Activated T-helper 2 cell treated with anti-CD3 and anti-CD28 coated beads, Interferon-gamma antibody, Interleukin-2, Interleukin-4, amounts not matched to agents 10 μg/mL and 5 μg/mL and 100 μg/mL, durations not matched to agents 14 hours and 24 hours and 36 hours (primary cell): ENCODE measurements at places on chromosomes 3 and 15.

DNA sequence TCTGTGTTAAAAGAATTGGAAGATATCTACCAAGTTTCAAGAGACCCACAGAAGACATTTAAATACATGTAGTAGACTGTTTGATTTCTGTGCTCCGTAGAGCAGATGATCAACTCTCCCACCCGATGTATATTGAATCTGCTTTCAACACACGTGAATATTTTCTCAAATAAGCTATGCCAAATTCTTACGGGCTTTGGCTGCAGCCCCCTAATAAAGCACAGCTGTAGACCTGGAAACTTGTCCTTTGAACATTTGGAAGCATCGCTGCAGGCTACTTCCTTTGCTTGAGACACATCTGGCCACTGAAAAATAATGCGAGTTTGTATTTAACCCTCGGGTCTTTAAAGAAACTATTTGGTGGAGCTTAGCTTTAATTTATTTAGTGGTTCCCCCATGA, 98.3 kb upstream of the SELENOK start:
- H3K36me3 ChIP-seq = no peaks in the 10 kb centered on the region
- DNase-seq = no peak
- no peak overlapping the region for H3K27ac ChIP-seq
- H3K4me3 ChIP-seq = no peak overlapping the region

- H3K4me1 ChIP-seq = peaks cover 10% of the 10 kb centered on the region
- H3K36me3 ChIP-seq = no peaks in the 10 kb centered on the region
- H3K27me3 ChIP-seq = peaks cover 45% of the 10 kb centered on the region
These were observed 45.8 kb upstream of the ETV5 start for GRCh38 chr3:186154641-186155040.

GRCh38 chr3:128385080-128385832, 81.4 kb downstream of the DNAJB8 start:
- no peaks in the 10 kb centered on the region for H3K27me3 ChIP-seq
- no peak overlapping the region for H3K4me3 ChIP-seq
- H3K27ac ChIP-seq = no peak overlapping the region
- H3K36me3 ChIP-seq = no peaks in the 10 kb centered on the region
- no peaks in the 10 kb centered on the region for H3K4me1 ChIP-seq

DNA sequence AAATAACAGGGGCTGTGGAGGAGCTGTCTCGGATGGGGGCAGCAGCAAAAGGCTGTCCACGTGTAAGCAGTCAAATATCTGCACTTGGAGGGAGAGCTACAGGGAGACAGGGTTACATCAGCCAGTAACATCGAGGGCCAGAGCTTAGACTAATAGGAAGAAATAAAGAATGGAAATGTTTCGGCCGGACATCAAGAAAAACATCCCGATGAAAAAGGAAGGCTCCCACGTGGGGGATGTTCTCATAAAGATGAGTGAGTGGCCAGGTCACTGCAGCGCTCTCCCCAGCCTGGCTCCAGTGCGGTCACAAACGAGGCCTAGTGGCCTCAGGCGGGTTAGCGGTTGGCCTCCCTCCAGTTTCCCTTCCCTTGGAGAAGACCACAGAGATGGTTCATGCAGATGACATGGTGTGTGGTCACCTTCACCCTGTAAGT, 56.1 kb upstream of the WNT5A start:
- H3K36me3 ChIP-seq = no peaks in the 10 kb centered on the region
- no peak for DNase-seq
- no peak overlapping the region for H3K4me3 ChIP-seq
- H3K27ac ChIP-seq = no peak overlapping the region
- H3K4me1 ChIP-seq = no peaks in the 10 kb centered on the region

- DNase-seq = no peak
- H3K27me3 ChIP-seq = no peaks in the 10 kb centered on the region
- H3K27ac ChIP-seq = no peak overlapping the region
- H3K36me3 ChIP-seq = no peaks in the 10 kb centered on the region
These were observed 82.3 kb upstream of the NPHP3 start for GRCh38 chr3:132804498-132804897.

- H3K27me3 ChIP-seq = no peaks in the 10 kb centered on the region
- H3K4me1 ChIP-seq = no peaks in the 10 kb centered on the region
- no peak overlapping the region for H3K27ac ChIP-seq
- no peak overlapping the region for H3K4me3 ChIP-seq
- no peak for DNase-seq
These were observed 79.4 kb upstream of the PRR23E start for GRCh38 chr3:127113571-127113891.

DNA sequence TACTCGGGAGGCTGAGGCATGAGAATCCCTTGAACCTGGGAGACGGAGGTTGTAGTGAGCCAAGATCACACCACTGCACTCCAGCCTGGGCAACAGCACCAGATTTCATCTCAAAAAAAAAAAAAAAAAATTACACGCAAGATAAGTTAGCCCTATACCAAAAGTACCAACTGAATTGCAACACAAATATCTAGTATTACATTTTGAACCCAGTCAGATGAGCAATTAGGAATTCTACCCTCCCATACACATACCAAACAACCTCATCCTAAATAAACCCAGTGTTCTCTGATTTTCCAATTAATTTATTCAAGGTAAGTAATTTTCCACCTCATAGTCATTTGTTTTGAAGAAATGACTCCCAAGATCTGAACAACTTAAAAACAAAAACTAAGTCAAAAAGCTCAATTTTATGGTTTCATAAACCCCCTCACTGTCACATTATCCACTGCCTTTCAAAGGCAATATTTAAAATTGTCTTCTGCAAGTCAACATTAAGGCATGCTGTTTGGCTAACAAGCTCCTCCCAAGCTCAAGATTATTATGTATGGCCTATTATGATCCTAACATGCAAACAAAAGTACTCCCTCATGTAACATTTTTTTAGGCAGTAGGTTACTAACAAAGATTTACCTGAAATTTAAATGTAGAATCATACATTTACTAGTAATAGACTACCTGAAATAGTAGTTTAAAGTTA, 4.5 kb downstream of the RAF1 start:
- H3K27me3 ChIP-seq = no peaks in the 10 kb centered on the region
- DNase-seq = no peak
- H3K36me3 ChIP-seq = peaks cover 24% of the 10 kb centered on the region
- H3K4me3 ChIP-seq = no peak overlapping the region

- H3K4me1 ChIP-seq = no peaks in the 10 kb centered on the region
- no peaks in the 10 kb centered on the region for H3K36me3 ChIP-seq
- H3K27me3 ChIP-seq = peaks cover 2% of the 10 kb centered on the region
- no peak overlapping the region for H3K27ac ChIP-seq
These were observed 122.5 kb upstream of the ST8SIA2 start for GRCh38 chr15:92271179-92271578.

GRCh38 chr3:154111365-154111935, 9.7 kb upstream of the ARHGEF26 start:
- no peak overlapping the region for H3K27ac ChIP-seq
- H3K4me3 ChIP-seq = no peak overlapping the region
- H3K4me1 ChIP-seq = no peaks in the 10 kb centered on the region
- H3K27me3 ChIP-seq = peaks cover 13% of the 10 kb centered on the region
- no peak for DNase-seq

DNA sequence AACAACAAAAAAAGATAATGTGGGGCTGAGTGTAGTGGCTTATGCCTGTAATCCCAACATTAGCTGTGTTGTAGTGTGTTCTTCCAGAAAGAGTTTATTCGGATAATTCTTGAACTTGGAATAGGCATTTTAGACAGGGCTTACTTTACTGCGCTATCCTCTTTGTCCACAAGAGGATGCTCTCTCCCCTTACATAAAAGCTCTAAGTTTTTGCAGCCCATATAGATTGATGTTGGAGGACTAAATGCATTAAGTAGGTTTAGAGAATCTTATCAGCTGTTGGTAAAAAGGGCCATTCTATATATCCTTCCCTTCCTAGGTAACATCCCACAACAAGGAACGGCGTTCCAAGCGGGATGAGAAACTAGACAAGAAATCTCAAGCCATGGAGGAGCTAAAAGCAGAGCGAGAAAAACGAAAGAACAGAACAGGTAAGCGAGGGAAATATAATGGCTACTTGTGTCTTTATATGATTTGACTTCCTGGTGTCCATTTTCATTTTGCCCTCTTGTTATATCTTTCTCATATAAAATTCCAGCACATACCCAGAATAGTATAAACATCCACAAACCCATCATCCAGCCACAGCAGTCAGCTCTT, 27.8 kb upstream of the ITPKA start:
- no peaks in the 10 kb centered on the region for H3K27me3 ChIP-seq
- no peak overlapping the region for H3K4me3 ChIP-seq
- H3K27ac ChIP-seq = no peak overlapping the region
- H3K36me3 ChIP-seq = peaks cover 60% of the 10 kb centered on the region

- DNase-seq = no peak
- H3K36me3 ChIP-seq = no peaks in the 10 kb centered on the region
- no peaks in the 10 kb centered on the region for H3K4me1 ChIP-seq
- no peak overlapping the region for H3K27ac ChIP-seq
- no peak overlapping the region for H3K4me3 ChIP-seq
These were observed 24.1 kb upstream of the ZKSCAN7 start for GRCh38 chr3:44530911-44531310.

- no peak overlapping the region for H3K4me3 ChIP-seq
- H3K36me3 ChIP-seq = no peaks in the 10 kb centered on the region
- DNase-seq = no peak
- H3K27ac ChIP-seq = no peak overlapping the region
- H3K4me1 ChIP-seq = no peaks in the 10 kb centered on the region
- H3K27me3 ChIP-seq = peaks cover 6% of the 10 kb centered on the region
These were observed 98.6 kb upstream of the ABHD17C start for GRCh38 chr15:80596521-80596976.

- no peaks in the 10 kb centered on the region for H3K4me1 ChIP-seq
- H3K36me3 ChIP-seq = no peaks in the 10 kb centered on the region
- no peak for DNase-seq
- H3K27ac ChIP-seq = no peak overlapping the region
- peaks cover 33% of the 10 kb centered on the region for H3K27me3 ChIP-seq
These were observed 95.6 kb upstream of the TPM1 start for GRCh38 chr15:62946940-62947339.

GRCh38 chr3:128803307-128803706, 76.1 kb upstream of the ACAD9 start:
- H3K4me1 ChIP-seq = peaks cover 78% of the 10 kb centered on the region
- H3K27me3 ChIP-seq = no peaks in the 10 kb centered on the region
- peak overlapping the region; percentile 88 for H3K27ac ChIP-seq
- H3K4me3 ChIP-seq = peak overlapping the region; percentile 58

GRCh38 chr3:185290266-185290665, 36.4 kb upstream of the EHHADH start:
- no peak overlapping the region for H3K27ac ChIP-seq
- peaks cover 16% of the 10 kb centered on the region for H3K36me3 ChIP-seq
- no peaks in the 10 kb centered on the region for H3K27me3 ChIP-seq
- no peak for DNase-seq
- H3K4me3 ChIP-seq = no peak overlapping the region

DNA sequence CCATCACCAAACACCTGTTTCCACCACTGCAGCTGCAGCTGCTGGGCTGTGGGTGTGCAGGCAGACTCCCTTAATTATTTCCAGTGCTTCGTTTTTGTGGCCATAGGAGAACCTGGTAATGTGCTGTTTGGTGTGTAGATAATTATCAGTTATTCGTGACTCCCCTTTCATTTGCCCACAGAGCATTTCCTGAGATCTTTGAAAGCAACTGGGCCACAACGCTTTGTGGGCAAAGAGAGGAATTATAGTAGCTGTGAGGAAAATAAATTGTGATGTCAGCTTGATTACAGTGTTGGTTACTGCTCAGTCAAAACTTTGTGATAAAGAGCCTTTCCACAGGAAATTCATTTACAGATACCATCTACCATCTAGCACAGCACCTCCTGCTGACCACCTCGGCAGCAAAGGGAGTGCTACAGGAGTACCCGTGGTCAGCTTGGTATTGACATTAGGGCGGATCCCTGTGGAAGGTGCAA, 193.3 kb upstream of the SLCO3A1 start:
- H3K36me3 ChIP-seq = no peaks in the 10 kb centered on the region
- no peak overlapping the region for H3K4me3 ChIP-seq
- H3K27me3 ChIP-seq = peaks cover 38% of the 10 kb centered on the region

- H3K27ac ChIP-seq = no peak overlapping the region
- peaks cover 38% of the 10 kb centered on the region for H3K4me1 ChIP-seq
- peaks cover 9% of the 10 kb centered on the region for H3K36me3 ChIP-seq
- no peak for DNase-seq
- no peak overlapping the region for H3K4me3 ChIP-seq
- no peaks in the 10 kb centered on the region for H3K27me3 ChIP-seq
These were observed 96.5 kb upstream of the TNIK start for GRCh38 chr3:171556574-171557145.
